NCI-H2081 treated with DMSO at 0.1 percent for 48 hours (cell line): ENCODE measurements at places on chromosomes 1 and 21.

DNA sequence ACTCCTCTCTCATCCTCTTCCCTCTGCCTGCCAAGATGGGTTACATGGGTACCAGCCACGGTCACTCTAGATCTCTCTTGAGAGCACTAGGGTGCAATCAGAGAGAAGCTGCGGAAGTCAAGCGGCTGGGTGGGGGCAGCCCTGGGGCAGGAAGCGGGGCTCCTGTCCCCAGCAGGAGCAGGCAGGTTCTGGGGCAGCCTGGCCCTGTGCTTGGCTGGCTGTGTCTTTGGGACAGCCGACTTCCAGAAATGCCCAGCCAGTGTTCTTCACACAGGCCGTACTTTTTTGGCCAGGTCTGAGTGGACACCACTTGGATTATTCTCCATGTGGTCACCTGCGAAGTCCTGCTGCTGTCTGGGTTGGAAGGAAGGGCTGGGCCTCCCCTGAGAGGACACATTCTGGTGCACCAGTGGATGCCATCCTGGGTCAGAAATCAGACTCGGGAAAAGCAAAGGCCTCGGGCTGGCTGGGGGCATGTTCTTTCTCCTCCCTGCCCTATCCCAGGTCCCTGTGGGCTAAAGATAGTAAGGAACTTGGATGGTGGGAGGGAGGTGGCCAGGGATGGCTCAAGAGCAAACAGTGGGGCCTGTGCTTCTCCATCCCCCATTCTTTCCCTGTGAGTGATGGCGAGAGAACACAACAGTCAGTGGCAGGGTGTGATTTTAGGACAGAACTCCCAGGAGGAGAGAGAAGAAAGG, 93.7 kb downstream of the ITPKB start:
- no peak for DNase-seq

- DNase-seq: no peak
These were observed 14.5 kb downstream of the ZNF697 start for GRCh38 chr1:119633575-119633974.

DNA sequence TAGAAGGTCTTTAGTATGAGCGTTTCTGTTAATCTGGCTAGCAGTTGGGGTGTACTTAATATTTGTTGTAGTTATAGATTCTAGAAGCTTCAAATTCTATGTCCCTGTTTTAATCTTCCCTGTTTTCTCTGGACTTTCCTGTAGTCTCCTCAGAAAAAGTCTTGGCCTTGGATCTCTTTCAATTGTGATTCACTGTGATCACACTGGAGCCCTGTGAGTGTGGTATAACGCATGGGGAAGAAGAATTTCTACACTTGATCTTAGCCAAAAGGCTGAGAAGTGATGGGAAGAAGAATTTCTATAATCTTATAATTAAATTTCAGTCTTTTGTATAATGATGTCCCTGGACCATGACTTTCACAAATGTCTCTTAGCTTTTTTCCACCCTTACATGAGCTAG, 36.7 kb upstream of the COP1 start:
- no peak for DNase-seq

DNA sequence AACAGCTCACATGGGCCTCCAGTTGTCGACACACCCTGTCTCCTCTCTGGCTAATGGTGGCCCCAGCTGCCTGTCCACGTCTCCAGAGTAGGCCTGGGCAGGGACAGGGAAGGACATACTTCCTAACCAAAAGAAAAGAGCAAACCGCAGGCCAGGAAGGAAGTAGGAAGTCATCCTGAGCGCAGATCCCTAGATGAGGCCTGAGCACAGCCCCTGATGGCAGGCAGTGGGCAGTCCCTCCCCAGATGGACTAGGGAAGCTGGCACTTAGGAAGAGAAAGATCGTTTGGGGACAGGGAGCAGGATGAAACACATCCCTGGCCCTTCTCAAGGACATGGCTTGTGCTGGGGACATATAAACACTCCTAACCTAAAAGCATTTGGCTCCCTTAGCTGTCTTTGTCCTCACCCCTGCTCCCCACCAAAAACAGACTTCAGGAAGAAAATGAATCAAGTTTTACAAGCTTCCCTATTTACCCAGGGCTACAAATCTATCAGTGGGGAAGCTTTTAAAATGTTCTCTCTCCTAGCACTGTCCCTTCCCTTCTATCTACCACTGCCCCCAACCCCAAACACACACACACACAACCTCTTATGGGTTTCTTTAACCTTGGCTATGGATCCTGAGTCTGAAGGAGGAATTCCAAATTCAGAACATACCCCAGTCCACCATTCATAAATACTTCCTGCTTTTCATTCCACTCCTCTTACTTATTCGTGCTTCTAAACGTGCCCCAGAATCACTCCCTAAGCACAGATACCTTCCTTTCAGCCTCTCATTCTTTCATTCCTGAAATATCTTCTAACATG, 21.1 kb downstream of the SSBP3 start:
- DNase-seq: no peak

DNA sequence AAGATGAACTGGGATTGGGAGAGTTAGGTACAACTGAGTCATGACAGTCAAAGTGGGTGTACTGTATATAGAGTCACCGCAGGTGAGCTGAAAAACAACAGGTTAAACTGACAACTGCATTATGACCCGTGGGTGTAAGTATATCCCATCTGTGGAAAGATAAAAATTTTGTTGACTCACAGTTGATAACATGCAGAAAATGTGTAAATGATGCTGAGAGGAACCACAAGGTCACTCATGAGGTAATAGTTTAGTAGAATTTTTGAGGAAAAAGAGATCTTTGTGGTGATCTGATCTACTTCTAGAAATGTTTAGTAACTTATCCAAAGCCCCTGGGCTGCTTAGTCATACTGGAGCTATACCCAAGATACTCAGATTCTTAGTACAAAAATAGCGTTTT, 838 bp downstream of the OR2C3 start:
- no peak for DNase-seq

GRCh38 chr1:226664413-226665101, 74.5 kb downstream of the ITPKB start:
- no peak for DNase-seq

- no peak for DNase-seq
These were observed 945.5 kb downstream of the TTLL7 start for GRCh38 chr1:83053446-83053845.

DNA sequence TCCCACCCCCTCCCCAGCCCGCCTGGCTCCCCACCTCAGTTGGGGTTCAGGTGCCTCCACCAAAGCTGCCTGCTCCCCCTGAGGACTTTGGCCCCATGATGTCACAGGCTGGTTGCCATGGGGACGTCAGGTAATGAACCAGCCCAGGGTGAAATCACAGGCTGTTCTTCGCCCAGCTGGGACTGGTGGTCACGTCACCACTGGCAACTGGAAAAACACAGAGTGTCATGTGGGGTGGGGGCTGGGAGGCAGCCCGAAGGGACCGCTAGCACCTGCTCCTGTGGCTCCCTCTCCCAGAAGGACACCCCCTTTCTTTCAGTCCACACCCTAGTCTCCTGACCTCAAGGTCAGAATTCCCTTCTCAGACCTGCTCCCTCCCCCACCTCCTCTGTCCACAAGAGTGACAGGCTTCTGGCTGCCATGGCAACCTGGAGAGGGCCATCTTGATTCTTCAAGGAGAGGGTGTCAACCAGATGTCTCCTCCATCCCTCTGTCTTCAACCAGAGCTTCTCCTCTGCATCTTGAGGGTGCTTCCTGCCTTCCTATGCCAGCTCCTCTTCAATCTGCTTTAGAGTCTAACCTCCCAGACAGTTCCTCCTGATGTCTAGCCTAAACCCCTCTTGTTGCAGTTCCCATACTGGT, 6.2 kb downstream of the FAM131C start:
- DNase-seq: no peak

DNA sequence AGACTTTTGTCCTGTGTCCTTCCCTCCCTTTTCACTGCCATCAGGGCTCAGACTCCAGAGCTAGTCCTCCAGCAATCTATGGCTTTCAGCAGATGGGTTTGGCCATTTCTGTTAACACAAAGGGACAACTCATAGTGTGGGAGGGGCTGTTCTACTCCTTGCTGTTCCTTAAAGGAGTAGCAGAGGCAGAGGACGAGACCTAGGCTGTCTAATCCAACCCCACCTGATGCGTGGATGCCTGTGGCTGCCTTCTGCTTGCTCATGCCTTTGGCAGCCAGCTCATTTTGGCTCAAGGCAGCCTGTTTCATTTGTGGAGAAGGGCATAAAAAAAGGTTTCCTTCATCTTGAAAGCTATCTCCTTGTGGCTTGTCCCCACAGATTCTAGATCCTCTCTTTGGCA, 27.0 kb downstream of the MFSD2A start:
- DNase-seq: no peak

- no peak for DNase-seq
These were observed 2.2 kb downstream of the IER5 start for GRCh38 chr1:181090641-181091126.

DNA sequence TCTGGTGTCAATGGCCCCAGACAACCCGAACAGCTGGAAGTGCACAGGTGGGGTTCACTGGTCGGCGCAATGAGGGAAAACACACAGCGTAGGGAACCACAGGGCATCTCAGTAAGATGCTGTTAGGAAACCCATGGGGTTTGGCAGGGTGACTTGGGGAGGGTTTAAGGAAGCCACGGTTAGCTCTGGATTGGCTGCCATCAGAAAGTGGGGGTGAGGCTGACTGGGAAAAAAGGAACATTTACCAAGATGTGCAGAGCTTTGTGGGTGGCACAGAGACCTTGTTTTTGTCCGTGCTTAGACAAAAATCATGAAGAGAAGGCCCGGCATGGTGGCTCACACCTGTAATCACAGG, 11.0 kb downstream of the ALDH4A1 start:
- no peak for DNase-seq

GRCh38 chr1:4965346-4966075, 311.1 kb downstream of the AJAP1 start:
- no peak for DNase-seq

- no peak for DNase-seq
These were observed 41.1 kb upstream of the IL19 start for GRCh38 chr1:206729507-206729906.

GRCh38 chr1:18592368-18592767, 38.3 kb upstream of the PAX7 start:
- DNase-seq: no peak

GRCh38 chr1:168218658-168219057, 7.1 kb upstream of the SFT2D2 start:
- DNase-seq: no peak

- no peak for DNase-seq
These were observed 21.7 kb upstream of the IL12RB2 start for GRCh38 chr1:67285780-67286488.

DNA sequence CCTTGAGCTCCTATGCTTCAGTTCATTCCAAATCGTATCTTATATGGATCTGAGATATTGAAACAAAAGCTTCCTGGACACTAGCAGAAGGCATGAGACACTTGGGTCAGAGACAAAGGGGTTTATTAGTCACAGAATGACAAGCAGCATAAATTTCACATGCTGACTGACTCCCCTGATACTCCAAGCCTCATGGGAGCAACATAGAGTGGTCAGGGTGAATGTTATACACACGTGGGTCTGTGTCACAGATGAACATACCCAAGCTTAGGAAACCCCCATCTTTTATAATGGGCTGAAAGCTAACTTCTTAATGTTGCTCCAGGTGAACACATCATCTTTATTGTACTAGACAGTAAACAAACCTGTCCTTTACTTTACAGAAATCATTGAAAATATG, 599.9 kb upstream of the RGS18 start:
- no peak for DNase-seq

DNA sequence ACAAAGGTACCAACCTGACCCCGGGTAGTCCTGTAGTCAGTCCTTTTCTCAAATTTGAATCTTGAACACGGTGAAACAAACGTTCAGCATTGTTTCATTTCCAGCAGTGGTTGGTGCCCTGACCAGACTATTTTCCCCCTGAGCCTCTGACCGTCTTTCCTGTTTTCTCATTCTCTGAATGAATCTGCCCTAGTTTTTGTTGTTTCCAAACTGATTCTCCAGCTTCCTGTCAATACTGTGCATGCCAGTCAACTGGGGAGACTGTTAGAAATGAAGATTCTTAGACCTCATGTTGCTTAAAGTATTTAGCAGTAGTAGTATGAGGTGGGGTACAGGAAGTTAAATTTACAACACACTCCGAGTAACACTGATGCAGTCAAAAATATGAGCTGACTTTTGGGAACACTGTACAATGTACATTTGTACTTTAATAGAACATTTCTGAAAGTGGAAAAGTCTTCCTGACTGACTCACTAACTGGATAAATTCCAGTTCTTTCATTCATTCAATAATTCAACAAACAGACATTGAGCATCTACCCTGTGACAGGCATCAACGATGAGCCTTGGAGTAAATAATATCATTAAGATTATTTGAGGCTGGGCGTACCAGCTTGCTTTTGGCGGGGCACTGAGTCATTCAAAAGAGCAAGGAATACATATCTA, 26.0 kb upstream of the ZRANB2 start:
- DNase-seq: no peak

DNA sequence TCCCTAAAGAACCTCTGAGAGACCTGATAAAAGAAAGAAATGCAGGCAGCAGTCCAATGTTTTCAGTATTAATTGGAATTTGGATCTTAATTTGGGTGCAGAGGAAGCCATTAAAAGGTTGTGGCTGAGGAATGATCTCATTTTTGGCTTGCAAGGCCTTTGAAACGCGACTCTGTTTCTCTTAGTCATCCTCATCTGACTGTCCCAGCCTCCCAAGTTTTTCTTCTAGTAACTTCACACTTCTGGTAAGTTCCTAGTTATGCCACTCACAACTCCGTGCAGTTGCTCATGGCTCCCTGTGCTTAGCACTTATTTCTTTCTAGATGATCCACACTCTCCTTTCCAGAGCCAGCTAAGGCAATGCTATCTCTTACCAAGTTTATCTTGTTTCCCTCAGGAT, 147.4 kb upstream of the USP24 start:
- no peak for DNase-seq

DNA sequence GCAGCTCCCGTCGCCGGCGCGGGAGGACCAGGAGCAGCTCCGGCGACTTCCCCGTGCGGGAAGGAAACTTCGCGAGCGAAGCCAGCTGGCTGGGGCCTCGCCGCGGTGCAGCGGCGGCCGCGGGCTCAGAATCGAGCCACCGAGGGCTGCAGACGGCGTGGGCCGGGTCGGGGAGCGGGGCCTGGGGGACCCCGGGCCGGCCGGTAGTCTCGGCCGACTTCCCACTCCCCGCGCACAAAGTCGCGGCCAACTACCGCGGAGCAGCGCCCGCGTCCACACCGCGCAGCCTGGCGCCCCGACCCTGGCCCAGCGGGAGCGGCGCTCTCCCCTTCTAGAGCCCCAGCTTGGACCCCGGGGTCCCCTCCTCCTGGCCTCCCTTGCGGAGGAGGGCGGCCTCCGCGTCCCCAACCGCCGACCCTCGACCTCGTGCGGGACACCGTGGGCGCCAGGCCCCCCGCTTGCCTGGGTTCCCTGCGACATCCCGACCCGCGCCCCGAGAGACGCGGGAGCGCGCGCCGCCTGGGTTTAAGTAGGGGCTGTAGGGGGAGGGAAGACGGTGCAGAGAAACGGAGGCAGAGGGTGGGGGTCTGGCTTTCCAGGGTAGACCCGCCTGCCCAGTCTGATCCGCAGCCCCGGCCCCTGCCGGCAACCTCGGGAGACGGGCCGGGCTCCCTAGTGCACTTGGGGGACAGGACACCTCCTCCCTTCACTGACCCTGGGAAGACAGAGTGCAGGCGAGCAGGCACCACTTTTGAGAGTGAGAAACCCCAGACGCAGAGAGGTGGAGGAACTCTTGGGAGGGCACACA, 4.7 kb downstream of the PRDM16 start:
- DNase-seq: no peak

GRCh38 chr1:156511644-156512043, 11.1 kb upstream of the MEF2D start:
- DNase-seq: no peak

- no peak for DNase-seq
These were observed 121.2 kb downstream of the PTPN14 start for GRCh38 chr1:214429951-214430770.
